CD4-positive, alpha-beta T cell (primary cell): ENCODE measurements at places on chromosomes 16 and 17. TPM values are rescaled to one million over a fixed set of nuclear protein-coding genes. Genes with fewer than 3 reads are reported as not detected.
A peak's percentile ranks its signal among the peaks of the same experiment; 100 is the strongest.

- H3K36me3 ChIP-seq: no peaks in the 10 kb centered on the region
- no peak for DNase-seq
- H3K4me3 ChIP-seq: no peak overlapping the region
- no peaks in the 10 kb centered on the region for H3K27me3 ChIP-seq
- H3K4me1 ChIP-seq: no peaks in the 10 kb centered on the region
- H3K27ac ChIP-seq: no peak overlapping the region
Observed at GRCh38 chr17:80116921-80117380, 15.6 kb downstream of the GAA start.

ITGAD gene
- not detected for total RNA-seq

CEMP1 gene
- 1.8 TPM for total RNA-seq

NPIPA5 gene
- total RNA-seq: 1.0 TPM

DNA sequence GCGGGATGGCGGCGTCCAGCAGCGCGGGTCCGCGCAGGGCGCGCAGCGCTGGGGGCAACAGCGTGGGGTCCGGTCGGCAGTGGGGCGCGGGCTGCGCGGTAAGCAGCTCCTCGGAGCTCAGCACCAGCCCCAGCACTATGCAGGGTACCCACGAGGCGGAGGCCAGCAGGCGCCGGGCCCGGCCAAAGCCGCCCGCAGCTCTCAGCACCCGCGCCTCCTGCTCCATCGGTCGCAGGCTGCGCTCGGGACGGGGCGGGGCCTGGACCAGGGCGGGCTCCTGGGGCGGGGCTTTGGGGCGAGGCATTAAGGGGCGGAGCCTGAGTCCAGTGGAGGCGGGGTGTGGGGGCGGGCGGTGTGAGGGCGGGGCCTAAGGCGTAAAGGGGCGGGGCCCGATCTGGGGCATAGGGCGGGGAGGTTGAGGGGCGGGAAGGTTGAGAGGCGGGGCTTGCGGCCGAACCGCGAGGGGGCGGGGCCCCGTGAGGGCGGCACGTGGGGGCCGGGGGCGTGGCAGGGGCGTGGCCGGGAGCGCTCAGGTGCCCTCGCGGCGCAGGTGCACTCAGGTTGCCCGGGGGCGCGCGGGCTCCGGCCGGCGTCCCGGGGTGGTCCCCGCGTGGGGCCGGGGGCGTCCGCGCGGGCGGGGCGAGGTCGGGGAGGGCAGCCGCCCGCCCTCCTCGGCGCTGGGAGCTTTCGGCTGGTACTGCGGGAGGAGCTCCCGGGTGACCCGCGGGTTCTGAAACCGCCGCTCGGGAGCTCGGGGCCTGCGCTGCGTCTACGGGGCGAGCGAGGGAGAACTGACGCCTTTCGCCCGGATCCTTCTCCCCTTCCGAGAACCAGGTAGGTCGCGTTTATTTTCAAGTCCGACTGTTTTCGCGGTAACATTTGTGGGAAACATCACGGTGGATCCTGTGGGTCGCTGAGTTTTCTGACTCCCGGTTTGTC, 1.4 kb upstream of the SLC22A31 start:
- H3K4me1 ChIP-seq: peaks cover 20% of the 10 kb centered on the region
- peak; percentile 72 for DNase-seq
- H3K4me3 ChIP-seq: peak overlapping the region; percentile 26
- H3K36me3 ChIP-seq: no peaks in the 10 kb centered on the region
- H3K27me3 ChIP-seq: peaks cover 28% of the 10 kb centered on the region

DNA sequence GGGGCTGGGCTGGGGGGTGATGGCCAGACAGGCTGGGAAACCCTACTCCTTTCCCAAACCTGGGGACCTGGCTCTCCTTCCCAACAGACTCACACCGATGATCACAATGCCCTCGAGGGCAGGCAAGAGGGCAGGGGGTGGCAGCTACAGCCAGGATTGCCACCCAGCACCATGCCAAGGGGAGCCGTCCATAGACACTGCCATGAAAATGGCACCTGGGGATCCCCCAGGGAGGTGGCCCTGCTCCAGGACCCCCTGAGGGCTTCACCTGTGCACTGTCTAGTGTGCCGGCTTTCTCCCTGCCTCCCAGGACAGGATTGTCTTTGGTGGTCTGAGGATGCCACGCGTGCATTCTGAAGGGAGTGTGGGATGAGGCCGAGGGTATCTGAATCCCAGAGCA, 24.6 kb downstream of the RPH3AL start:
- H3K27ac ChIP-seq: no peak overlapping the region
- H3K27me3 ChIP-seq: no peaks in the 10 kb centered on the region
- H3K36me3 ChIP-seq: no peaks in the 10 kb centered on the region
- H3K4me1 ChIP-seq: peaks cover 34% of the 10 kb centered on the region

KRTAP1-5 gene
- not detected for total RNA-seq

DNA sequence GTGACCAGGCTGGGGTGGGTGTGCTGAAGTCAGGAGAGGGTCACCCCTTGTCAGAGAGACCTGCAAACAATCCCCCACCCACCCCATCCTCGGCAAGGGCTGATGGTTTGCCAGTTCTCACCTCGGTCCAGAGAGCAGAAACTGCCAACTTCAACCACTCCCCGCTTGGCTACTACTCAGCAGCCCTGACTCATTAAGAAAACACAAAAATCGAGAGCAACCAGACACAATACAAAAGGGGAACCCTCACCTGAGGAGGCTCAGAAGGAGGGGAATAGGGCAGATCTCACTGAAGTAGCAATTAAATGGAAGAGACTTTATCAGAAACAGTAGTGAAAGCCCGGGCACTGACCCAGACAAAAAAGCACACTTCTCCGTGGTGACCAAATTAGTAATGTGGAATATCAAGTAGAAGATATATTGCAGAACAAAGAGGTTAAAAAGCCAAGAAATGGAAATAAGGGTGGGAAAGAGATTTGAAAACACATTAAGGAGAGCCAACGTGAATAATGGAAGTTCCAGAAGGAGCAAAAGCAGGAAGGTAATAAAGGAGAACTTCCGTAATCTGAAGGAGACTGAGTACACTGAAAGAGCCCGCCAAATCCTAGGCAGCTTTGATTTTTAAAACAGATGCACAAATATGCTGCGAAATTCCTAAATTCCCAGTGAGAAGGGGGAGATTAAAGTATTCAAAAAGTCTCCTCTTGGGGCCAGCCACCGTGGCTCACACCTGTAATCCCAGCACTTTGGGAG, 23.6 kb downstream of the CENPV start:
- peaks cover 23% of the 10 kb centered on the region for H3K36me3 ChIP-seq
- H3K27ac ChIP-seq: no peak overlapping the region
- no peak overlapping the region for H3K4me3 ChIP-seq
- no peaks in the 10 kb centered on the region for H3K4me1 ChIP-seq
- no peak for DNase-seq
- H3K27me3 ChIP-seq: no peaks in the 10 kb centered on the region

TRIM72 gene
- not detected for total RNA-seq

DHX58 gene
- total RNA-seq: 35.6 TPM

DNA sequence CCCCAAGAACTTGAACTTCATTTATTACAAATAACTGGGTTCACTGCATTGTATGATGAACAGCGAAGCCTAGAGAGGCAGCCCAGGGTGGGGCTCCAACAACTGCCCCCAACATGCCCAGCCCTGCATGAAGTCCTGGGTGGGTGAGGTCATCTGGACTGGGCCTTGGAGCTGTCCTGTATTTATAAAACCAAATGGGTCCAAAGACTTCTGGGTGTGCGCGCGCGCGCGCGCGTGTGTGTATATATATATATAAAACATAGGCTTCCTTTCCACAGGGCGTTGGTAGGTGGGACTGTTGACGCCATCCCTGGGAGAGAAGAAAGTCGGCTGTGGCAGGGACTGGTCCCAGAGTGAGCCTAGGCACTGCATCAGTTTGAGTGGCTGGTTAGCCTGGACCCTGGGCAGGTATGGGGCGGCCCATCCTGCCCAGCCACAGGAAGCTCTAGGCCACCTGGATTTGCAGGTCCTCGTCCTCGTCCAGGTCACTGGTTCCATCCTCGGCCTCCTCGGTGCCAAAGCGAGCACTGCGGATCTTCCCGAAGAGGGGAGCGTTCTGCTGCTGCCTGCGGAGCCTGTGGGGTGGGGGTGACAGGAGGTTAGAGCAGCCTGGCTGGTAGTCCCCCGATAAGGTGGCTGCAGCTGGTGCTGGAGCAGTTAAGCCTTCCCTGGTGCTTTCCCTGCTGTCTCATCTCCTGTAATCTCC, 23.9 kb downstream of the CCDC102A start:
- no peaks in the 10 kb centered on the region for H3K27me3 ChIP-seq
- no peak overlapping the region for H3K4me3 ChIP-seq
- DNase-seq: no peak
- no peaks in the 10 kb centered on the region for H3K4me1 ChIP-seq
- H3K36me3 ChIP-seq: peaks cover 8% of the 10 kb centered on the region

DNA sequence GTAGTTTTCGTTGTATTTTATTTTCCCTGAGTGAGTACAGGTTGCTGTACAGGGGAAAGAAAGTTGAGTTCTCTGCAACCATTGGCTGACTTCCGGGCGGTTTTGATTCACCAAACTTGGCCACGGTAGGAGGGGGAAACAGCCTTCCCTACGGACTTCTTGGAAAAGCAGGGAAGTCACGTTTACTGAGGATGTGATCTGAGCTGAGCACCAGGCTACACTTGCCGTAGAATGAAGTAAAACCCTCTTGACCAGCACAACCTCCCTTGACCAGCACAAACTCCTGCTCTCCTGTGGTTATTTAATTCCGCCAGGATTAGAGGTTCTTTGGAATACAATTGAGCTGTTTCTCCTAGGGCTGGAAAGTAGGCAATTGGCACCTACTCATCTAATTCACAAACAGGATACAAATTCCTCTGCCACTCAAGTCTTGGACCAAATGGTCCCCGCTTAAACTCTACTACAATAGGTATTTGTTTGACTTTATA, 242.0 kb upstream of the RBFOX1 start:
- peaks cover 2% of the 10 kb centered on the region for H3K27me3 ChIP-seq
- no peak overlapping the region for H3K4me3 ChIP-seq
- H3K27ac ChIP-seq: no peak overlapping the region
- no peaks in the 10 kb centered on the region for H3K36me3 ChIP-seq
- DNase-seq: no peak

DNA sequence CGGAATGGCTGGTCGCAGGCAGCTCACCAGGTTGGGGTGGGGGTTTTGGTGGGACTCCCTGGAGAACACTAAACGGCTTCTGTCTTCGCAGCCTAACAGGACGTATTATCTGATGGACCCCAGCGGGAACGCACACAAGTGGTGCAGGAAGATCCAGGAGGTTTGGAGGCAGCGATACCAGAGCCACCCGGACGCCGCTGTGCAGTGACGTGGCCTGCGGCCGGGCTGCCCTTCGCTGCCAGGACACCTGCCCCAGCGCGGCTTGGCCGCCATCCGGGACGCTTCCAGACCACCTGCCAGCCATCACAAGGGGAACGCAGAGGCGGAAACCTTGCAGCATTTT, 59.7 kb downstream of the PDPK1 start:
- H3K4me3 ChIP-seq: no peak overlapping the region
- peaks cover 46% of the 10 kb centered on the region for H3K36me3 ChIP-seq
- no peaks in the 10 kb centered on the region for H3K27me3 ChIP-seq
- H3K4me1 ChIP-seq: peaks cover 10% of the 10 kb centered on the region
